Urothelium cell line (cell line): ENCODE measurements at places on chromosomes 5 and 9.

DNA sequence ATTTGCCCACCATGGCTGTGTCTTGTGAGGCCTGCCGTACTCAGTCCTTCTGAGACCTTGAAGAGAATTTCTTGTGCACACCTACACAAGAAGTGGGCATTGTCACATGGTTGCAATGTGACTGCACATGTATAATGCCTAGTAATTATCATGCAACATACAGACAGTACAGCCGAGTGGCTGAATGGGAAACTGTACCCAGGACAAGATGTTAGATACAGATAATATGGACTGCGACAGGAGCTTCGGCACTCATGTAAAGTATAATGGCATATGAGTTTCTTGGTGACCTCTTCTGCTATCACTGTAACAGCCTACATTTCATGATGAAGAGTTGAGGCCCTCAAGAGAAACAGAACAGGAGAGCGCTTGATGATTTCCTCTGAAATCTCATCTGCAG lies 4.8 kb upstream of the PRKACG start:
- no peak for DNase-seq

GRCh38 chr5:107294669-107295068 lies 376.1 kb downstream of the EFNA5 start:
- DNase-seq: no peak

GRCh38 chr9:109251080-109251775 lies 69.6 kb downstream of the EPB41L4B start:
- peak; percentile 22 for DNase-seq

DNA sequence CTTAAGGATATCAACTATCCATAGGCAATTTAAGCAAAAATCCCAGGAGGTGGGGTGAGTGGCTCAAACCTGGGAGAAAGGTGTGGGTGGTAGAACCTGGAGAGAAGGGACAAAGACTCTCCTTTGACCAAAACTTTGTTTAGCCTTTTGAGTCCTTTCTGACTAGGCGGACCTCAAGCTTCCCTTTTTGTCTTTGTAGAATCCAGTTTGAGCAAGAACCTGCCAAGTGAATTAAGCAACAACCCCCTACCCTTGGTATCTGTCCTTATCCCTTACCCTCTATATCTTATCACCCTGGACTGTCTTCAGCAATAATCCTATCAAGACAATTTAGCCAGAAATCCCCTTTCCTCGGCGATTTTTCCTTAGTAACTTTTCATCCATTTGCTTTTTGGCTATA lies 53.5 kb upstream of the SLC28A3 start:
- DNase-seq: no peak

- no peak for DNase-seq
Measured at GRCh38 chr9:68804911-68805889, 100.2 kb downstream of the PIP5K1B start.

DNA sequence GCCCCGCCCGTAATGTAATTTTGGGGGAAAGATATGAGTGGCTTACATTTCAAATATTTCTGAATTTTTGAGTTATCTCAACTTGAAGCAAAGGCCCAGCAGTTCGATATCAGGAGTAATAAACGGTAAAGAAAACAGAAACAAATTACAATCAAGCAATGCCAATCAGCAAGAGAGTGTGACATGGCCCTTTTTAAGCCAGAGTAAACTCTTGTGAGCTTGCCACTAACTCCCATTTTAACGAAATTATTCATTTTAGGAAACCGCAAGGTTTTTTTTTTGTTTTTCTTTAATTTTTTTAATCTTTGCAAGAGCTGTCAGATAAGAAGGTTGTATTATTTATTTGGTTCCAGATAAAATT lies 17.6 kb upstream of the CDK7 start:
- DNase-seq: no peak

GRCh38 chr5:139273322-139273571 lies 20.3 kb upstream of the MATR3 start:
- DNase-seq: peak; percentile 26

GRCh38 chr9:126906091-126906490 lies 8.5 kb upstream of the RALGPS1 start:
- DNase-seq: no peak

GRCh38 chr5:132669966-132670882 lies 3.6 kb upstream of the IL4 start:
- DNase-seq: no peak

GRCh38 chr9:129570450-129571297 lies 50.2 kb downstream of the C9orf50 start:
- DNase-seq: peak; percentile 74

GRCh38 chr5:60510049-60510448 lies 189.9 kb downstream of the DEPDC1B start:
- DNase-seq: no peak

GRCh38 chr9:13728131-13728530 lies 448.6 kb upstream of the MPDZ start:
- DNase-seq: no peak

DNA sequence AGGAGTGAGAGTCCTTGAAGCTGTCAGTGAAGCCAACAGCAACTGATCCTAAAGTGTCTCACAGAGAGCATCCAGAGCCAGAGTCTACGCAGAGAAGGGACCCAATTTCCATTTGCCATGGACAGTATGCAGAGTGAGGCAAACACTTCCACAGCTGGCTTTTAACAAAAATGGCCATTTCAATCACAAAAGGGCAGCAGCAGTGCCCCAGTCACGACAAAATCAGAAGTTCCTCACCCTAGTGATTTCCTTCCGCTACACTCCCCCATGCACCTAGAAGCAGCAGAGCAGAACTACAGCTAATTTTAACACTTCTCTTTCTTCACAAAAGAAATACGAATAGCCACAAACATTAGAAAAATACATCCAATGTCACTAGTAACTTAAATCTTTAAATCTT lies 27.9 kb downstream of the FBXW11 start:
- no peak for DNase-seq

DNA sequence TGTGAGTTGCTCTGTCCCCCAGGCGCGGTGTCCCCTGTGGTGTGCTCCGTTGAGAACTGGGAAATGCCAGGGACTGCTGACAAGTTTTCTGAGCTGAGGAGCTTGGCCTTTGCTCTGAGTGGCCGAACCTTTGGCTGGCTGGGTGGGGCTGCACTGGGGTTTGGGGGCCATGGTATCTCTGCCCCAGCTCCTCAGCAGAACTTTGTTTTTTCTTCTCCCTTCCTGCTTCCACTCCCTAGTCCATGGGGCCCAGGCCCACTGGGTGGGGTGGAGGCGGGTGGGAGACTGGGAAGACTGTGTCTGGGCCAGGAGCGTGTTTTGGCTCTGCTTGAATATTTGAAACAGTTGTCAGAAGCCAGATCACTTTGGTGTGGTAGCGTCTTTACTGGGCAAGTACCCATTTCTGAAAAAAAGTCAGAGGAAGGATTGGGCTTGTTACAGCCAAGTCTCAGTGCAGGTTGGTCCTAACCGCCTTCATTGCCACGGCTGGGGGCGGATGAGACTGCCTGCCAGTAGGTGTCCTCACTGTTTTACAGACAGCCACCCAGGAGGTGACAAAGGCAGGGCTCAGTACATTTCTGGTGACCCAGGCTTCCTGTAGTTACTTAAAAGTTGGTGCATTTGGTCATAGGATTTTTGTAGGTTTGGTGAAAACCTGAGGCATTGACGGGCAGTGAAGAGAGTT lies 92.7 kb downstream of the DAB2IP start:
- peak; percentile 31 for DNase-seq

- no peak for DNase-seq
Measured at GRCh38 chr5:59722874-59723273, 170.7 kb downstream of the PDE4D start.

GRCh38 chr5:127492854-127493738 lies 24.3 kb upstream of the PRRC1 start:
- DNase-seq: peak; percentile 29

DNA sequence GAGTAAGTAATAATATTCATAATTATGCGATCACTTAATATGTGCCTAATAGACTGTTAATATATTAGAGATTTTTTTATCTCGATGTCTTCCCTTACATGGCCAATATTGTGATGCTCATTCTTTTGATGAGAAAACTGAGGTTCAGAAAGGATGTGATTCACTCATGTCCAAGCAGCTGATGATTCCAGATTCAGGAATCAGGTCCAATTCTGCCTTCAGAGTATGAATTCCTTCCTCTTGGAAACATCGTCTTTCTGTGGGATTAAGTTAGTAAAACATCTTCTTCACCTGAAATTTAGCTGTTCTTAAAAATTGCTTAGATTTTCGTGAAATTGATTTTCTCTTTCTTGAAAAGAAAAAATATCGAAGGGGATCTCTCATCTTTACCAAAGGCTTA lies 242.5 kb upstream of the RFX3 start:
- DNase-seq: no peak

DNA sequence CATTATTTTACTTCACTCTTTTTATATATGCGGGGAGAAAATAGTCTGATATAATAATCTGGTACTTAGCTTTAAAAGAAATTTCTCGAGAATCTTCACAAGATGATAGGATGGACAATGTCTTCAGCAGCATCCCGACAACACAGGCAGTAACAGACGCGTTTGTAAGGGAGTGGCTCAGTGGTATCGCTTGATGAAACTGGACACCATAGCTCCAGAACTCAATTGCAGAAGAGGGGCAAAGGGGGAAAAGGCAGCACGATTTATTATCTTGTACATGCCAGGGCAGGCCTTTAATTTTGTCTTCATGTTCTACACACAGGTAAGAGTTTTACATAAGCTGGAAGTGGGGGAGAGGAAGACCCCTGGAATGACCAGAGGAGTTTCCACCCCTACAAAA lies 15.7 kb downstream of the IL4 start:
- DNase-seq: no peak

DNA sequence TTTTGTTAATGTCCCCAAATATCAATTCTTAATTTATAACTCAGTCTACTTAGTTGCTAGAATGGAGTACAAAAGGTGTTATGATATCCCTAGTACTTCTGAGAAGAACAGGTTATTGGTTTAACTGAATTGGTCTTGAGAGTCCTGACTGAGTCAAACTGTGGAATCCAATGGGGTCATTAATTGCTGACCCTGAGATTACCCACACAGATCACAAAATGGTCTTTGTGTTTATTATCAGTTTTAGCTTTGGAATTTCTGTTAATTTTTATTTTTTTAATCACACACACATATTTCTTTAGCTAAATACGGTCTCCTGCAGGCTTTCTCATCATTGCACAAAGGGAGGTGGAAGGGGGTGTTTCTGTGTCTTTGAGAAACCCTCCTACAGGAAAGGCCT lies 301.6 kb downstream of the EBF1 start:
- DNase-seq: no peak

GRCh38 chr5:151155775-151156506 lies 1.6 kb downstream of the ANXA6 start:
- DNase-seq: peak; percentile 46

DNA sequence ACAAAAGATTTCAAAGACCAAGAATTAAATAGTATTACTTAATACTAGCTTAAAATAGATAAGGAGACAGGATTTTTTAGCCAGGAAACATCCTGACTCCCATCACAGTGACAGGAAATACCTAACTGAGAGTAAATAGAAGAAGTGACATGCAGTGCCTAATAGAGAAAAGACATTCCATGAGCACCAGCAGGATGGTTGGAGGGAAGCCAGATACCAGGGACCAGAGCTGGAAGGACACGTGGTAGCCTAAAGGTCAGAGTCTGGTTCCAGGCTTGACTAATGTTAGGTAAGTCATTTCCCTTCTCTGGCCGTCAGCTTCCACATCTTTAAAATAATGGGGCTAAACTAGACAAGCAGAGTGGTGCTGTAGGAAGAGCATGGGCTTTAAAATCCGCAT lies 41.6 kb downstream of the CDK5RAP2 start:
- no peak for DNase-seq

DNA sequence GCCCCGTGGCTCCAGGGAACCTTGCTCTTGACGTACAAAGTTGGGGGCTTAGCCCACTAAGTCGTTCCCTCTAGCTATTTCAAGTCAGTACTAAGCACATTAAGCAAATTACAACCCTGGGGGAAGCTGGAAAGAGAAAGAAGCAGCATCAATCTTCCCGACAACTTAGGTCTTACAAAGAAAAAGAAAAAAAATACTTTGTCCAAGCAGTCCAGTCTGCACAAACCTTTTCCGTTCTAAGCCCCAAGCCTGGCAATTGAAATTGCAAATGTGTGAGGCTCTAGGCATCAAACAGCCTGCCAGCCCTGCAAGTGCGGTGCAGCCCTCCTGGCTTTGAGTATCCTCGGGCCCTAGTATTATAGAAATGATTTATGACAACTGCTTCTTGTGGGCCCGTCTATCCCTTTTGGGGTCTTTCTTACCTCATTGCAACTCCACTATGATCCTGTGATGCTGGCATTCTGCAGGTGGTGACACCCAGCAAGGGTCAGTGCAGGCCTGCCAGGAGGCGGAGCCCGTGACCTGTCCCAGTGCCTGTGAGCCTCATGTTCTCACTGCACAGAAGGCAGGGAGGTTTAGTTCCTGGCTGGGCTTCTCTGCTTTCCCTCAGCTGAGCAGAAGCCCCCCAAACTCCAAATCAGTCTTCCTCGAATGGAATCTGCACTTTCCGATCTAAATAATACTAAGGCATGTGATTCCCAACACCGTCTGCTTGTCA lies 232.3 kb upstream of the IRX2 start:
- DNase-seq: no peak

GRCh38 chr5:88279584-88279983 lies 10.9 kb upstream of the TMEM161B start:
- DNase-seq: no peak

- no peak for DNase-seq
Measured at GRCh38 chr9:94812343-94812742, 85.8 kb downstream of the AOPEP start.

DNA sequence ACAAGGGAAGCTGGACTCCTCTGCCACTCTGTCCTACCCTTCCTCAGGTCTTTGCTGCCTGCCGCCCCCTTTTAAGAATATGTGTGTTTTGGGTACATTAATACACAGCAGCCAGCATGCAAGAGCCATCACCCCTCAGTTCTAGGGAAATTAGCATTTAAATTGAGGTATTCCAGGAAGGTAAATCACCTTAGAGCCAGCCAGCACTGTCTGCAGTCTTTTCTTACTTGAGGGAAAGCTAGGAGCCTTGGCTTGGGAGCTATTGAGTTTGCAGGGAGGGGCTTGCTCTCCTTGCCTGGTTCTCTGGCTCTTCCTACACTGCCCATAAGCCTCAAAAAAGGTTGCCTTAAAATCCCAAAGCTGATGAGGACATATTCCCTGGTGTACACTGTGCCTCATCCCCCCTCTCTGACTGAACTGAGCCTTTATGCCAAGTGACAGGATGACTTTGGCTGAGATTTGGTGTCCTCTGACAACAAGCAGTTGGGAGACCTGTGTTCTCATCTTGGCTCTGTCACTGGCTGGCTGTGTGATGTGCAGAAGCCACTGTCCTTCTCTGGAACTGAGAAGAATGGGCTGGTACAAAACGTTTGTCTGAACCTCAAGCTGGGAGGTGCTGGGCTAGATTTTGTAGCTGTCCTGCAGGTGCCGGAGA lies 54.1 kb downstream of the TRIM32 start:
- DNase-seq: no peak

DNA sequence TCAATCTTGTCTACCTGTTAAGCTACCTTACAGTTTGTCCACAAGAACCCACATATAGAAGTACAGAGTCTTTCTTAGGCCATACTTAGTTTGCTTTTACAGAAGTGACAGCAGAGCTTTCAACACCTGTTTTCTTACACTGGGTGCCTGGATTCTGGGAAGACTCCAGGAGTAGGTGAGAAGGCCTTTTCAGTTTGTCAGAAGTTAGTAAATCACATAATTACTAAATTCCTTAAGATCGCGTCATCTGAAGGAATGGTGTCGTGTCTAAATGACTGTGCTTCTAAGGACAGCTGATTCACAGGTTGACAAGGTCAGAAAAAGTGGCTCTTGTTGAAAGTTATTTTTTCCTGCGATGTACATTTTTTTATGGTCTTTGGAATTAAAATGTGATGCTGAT lies 97.0 kb upstream of the FAM120A start:
- no peak for DNase-seq
